Activated CD4-positive, alpha-beta memory T cell treated with anti-CD3 and anti-CD28 coated beads for 36 hours (primary cell): ENCODE measurements at places on chromosomes 13 and 19.

- peaks cover 15% of the 10 kb centered on the region for H3K36me3 ChIP-seq
- no peak for DNase-seq
- H3K27ac ChIP-seq, result no peak overlapping the region
- no peak overlapping the region for H3K4me3 ChIP-seq
- H3K27me3 ChIP-seq, result no peaks in the 10 kb centered on the region
- H3K4me1 ChIP-seq, result no peaks in the 10 kb centered on the region
Measured at GRCh38 chr19:36252047-36252446, 37.1 kb downstream of the ZNF146 start.

GRCh38 chr19:42150364-42150763, 18.1 kb upstream of the POU2F2 start:
- no peak overlapping the region for H3K4me3 ChIP-seq
- H3K27me3 ChIP-seq, result no peaks in the 10 kb centered on the region
- H3K36me3 ChIP-seq, result no peaks in the 10 kb centered on the region
- no peak for DNase-seq
- H3K4me1 ChIP-seq, result peaks cover 23% of the 10 kb centered on the region
- H3K27ac ChIP-seq, result no peak overlapping the region

DNA sequence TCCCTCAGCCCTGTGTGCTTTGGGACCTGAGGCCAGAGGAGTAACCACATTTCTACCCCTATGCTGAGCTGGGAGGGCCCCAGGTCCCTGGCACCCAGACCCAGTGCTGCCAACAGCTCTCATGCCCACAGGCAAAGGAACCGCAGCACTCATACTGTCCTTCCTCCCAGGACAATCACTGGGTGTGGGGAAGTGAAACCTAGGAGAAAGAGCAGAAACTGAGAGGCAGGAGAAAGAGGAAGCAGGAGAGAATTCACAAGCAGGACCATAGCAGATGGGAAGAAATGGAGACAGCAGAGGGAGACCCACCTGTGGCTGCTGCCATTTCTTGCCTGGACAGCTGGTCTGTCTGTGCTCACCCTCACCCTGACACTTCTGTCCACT, 18.9 kb downstream of the CCDC97 start:
- H3K4me3 ChIP-seq, result peak overlapping the region; percentile 80
- peak overlapping the region; percentile 96 for H3K27ac ChIP-seq
- no peak for DNase-seq
- H3K4me1 ChIP-seq, result peaks cover 58% of the 10 kb centered on the region
- H3K27me3 ChIP-seq, result no peaks in the 10 kb centered on the region
- H3K36me3 ChIP-seq, result peaks cover 47% of the 10 kb centered on the region

DNA sequence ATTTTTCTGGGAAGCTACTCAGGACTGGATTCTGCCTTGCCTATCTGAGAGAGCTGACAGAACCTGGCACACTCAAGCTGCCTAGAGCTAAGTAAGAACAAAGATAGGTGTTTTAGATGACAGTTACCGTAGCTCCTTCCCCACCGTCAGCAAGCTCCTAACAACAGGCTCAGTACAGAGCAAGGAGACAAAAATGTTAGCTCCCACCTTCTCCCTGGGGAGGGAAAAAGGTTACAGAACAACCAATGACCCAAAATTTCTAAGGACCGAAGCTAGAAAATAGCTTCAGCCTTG, 1058.2 kb upstream of the PCDH20 start:
- H3K27ac ChIP-seq, result no peak overlapping the region
- H3K4me1 ChIP-seq, result no peaks in the 10 kb centered on the region
- no peak overlapping the region for H3K4me3 ChIP-seq
- no peak for DNase-seq
- H3K27me3 ChIP-seq, result no peaks in the 10 kb centered on the region
- no peaks in the 10 kb centered on the region for H3K36me3 ChIP-seq

DNA sequence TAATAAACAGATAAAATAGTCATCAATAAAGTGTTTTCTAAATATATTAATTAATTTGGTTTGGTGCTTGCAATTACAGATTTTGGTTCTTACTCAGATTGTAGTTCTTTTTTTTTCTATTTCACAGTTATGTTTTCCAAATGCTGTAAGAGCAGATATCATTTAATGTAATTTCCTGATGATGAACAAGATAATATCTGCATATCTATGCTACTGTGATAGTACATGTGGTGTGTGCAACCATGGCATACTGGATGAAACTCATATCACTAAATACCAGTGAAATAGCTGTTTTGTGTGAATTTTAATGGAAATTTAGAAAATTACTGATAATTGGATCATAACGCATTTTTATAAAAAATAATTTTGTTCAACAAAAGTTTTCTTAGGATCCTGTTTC, 88.8 kb upstream of the MAB21L1 start:
- no peaks in the 10 kb centered on the region for H3K27me3 ChIP-seq
- no peaks in the 10 kb centered on the region for H3K36me3 ChIP-seq
- H3K27ac ChIP-seq, result no peak overlapping the region
- no peak overlapping the region for H3K4me3 ChIP-seq
- H3K4me1 ChIP-seq, result no peaks in the 10 kb centered on the region

GRCh38 chr19:14830702-14831101, 4.3 kb downstream of the OR7A5 start:
- H3K27ac ChIP-seq, result no peak overlapping the region
- DNase-seq, result no peak
- no peaks in the 10 kb centered on the region for H3K4me1 ChIP-seq
- no peak overlapping the region for H3K4me3 ChIP-seq
- peaks cover 17% of the 10 kb centered on the region for H3K27me3 ChIP-seq
- H3K36me3 ChIP-seq, result no peaks in the 10 kb centered on the region

- H3K27me3 ChIP-seq, result no peaks in the 10 kb centered on the region
- no peak for DNase-seq
- H3K27ac ChIP-seq, result no peak overlapping the region
- H3K4me1 ChIP-seq, result no peaks in the 10 kb centered on the region
- no peaks in the 10 kb centered on the region for H3K36me3 ChIP-seq
Measured at GRCh38 chr13:106105153-106105552, 430.3 kb downstream of the EFNB2 start.

DNA sequence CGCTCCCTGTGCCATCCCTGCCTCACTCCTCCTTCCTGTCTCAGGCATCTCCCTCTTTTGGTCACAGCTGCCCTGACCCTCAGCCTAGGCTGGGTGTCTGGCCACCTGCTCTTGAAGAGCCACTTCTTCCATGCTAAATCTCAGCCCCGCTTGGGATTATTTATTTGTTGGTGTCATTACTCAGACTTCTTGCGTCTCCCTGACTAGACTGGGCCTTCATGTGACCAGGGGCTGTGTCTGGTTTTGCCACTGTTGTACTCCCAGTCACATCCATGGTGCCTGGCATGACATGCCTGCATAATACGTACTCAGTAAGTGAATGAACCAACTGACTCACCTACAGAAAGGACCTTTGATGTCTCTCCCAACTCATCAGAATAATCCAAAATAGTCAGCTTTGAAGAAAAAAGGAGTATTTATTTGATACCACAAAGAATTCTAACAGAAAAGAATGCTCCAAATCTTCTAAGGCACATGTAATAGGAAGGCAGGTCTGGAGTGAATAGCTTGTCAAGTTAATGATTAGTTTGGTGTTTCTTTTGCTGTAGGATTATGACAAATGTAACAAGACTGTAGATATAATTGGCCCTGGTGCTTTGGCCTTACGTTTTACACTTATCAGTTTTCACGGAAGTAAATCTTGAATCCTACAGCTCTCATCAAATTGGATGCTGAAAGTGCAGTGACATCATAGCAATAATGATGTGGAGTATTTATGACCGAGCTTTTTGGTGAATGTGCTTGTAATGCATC, 84.0 kb downstream of the ALOX5AP start:
- H3K36me3 ChIP-seq, result no peaks in the 10 kb centered on the region
- no peaks in the 10 kb centered on the region for H3K4me1 ChIP-seq
- DNase-seq, result no peak
- no peak overlapping the region for H3K4me3 ChIP-seq
- H3K27ac ChIP-seq, result no peak overlapping the region
- H3K27me3 ChIP-seq, result peaks cover 1% of the 10 kb centered on the region

DNA sequence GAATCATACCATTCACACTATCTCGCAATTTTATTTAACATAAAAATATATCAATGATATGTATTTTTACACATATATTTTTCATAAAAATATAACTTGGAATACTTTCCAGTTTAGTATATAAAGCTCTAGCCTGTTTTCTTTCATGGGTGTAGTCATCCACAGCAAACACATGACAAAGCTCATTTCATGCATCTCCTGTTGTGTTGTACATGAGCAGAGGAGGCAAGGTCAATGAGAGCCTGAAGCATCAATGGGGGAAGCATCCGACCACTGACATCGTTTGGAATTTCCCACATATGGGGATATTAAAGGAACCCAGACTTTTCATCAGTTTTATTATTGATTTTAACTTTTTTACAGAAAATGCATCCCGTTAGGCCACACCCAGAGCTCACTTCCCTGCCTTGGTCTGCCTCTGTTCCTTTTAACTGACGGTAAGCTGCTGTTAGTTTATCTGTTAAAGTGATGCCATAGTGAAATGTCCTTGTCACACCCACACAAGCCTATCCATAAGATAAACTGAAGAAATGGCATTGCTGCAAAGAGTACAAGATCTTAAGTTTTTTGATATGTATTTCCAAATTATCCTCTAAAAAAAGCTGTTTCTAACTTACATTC, 44.0 kb downstream of the MIPEP start:
- H3K27me3 ChIP-seq, result no peaks in the 10 kb centered on the region
- H3K27ac ChIP-seq, result no peak overlapping the region
- H3K36me3 ChIP-seq, result peaks cover 5% of the 10 kb centered on the region
- peaks cover 4% of the 10 kb centered on the region for H3K4me1 ChIP-seq

DNA sequence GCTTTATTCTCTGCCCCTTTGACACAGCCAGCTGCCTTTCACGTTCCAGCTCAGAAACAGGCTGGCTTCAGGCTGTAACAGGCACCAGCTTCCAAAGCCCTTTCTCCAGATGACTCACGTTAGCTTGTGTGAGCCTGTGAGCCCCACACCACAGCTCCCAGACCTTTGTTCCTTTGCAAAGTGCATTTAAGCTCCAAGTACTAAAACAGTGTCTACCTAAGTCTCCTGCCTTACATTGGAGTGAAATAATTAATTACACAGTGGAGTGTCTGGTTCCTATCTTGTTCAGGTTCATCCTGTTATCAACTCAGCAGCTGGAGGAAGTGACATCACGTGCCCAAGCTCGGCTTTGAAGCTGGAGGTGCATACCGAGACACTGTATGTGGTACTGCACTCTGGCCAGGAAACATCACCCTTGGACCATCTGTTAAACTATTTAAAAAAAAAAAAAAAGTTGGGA, 475.8 kb downstream of the FOXO1 start:
- H3K27ac ChIP-seq, result peak overlapping the region; percentile 85
- peak; percentile 79 for DNase-seq
- no peaks in the 10 kb centered on the region for H3K27me3 ChIP-seq
- H3K4me3 ChIP-seq, result peak overlapping the region; percentile 9
- H3K36me3 ChIP-seq, result no peaks in the 10 kb centered on the region
- peaks cover 66% of the 10 kb centered on the region for H3K4me1 ChIP-seq

GRCh38 chr19:10289836-10290356, at the start of gene ICAM5:
TSS of gene ICAM5 (plus strand) at chr19:10289952. CDS start at chr19:10290044, 92 bp downstream.
- peak; percentile 51 for DNase-seq
- H3K27ac ChIP-seq, result peak within 1 kb of the TSS; percentile 24
- peak within 1 kb of the TSS; percentile 68 for H3K4me3 ChIP-seq
- peaks cover 18% of the 10 kb centered on the region for H3K36me3 ChIP-seq
- H3K4me1 ChIP-seq, result peaks cover 74% of the 10 kb centered on the region

DNA sequence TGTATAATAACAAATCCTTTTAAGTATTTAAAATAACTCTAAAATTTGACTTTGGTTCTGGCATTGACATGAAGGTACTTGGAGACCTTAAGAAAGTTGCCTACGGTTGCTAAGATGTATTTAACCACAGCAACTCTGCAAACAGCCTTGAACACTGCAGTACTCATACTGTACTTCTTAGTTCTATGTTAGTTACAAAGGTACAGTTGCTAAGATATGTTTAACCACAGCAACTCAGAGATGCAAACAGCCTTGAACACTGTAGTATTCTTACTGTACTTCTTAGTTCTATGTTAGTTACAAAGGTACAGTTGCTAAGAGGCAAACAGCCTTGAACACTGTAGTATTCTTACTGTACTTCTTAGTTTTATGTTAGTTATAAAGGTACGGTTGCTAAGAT, 268.3 kb upstream of the MIR17HG start:
- H3K36me3 ChIP-seq, result no peaks in the 10 kb centered on the region
- H3K4me1 ChIP-seq, result no peaks in the 10 kb centered on the region
- no peak overlapping the region for H3K27ac ChIP-seq
- H3K4me3 ChIP-seq, result no peak overlapping the region
- no peak for DNase-seq
- H3K27me3 ChIP-seq, result peaks cover 3% of the 10 kb centered on the region

DNA sequence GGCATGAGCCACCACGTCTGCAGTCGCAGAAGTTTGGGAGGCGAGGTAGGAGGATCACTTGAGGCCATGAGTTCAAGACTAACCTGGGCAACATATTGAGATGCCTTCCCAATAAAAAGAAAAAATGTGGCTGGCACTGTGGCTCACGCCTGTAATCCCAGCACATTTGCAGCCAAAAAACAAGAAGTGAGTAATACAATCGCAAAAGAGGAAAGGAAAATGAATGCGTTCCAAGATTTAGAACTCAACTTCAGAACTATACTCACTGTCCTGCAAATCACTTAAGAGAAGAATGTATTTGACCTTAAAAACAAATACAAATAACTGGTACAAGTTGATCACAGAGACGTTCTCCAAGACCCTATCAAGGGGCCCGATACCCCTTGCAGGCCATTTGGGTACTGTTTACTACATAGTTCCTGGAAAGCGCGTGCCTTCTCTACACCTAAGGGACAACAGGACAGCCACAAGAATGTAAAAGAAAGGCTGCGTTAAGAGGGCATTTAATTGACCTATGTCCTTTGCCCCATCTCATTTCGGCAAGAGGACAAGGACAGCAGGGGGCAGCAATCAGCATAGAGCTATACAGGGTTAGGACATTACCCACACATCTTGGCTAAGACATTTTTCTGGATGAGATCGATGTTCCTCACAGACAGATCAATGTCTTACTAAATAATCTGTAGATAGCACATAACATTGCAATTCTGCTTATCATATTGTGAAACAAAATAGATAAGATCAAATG, 41.3 kb downstream of the FLT3 start:
- H3K36me3 ChIP-seq, result no peaks in the 10 kb centered on the region
- H3K27me3 ChIP-seq, result peaks cover 14% of the 10 kb centered on the region
- peak; percentile 60 for DNase-seq
- no peaks in the 10 kb centered on the region for H3K4me1 ChIP-seq
- H3K4me3 ChIP-seq, result no peak overlapping the region

DNA sequence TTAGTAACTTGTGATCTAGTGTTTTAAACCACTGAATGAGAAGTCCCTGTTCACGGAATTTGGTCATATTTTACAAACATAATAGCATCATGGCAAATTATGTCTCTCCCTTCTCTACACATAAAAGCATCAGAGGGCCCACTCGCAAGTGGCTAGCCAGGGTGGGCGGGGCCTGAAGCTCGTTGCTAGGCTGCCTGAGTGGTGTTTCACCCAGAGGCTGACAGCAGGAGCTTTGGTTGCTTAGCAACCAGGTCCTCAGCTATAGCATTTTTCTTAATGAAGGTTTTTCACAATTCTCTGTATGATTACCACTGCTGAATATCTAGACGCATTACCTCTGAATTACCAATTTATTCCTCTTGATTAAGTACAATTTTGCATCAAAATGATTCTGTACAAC, 126.5 kb downstream of the NALCN start:
- no peaks in the 10 kb centered on the region for H3K4me1 ChIP-seq
- peak; percentile 12 for DNase-seq
- H3K36me3 ChIP-seq, result no peaks in the 10 kb centered on the region
- no peak overlapping the region for H3K27ac ChIP-seq
- no peaks in the 10 kb centered on the region for H3K27me3 ChIP-seq
- H3K4me3 ChIP-seq, result no peak overlapping the region
